Esophagus mucosa (tissue), 1 donor: ENCODE measurements at places on chromosomes 5 and 9.

DNA sequence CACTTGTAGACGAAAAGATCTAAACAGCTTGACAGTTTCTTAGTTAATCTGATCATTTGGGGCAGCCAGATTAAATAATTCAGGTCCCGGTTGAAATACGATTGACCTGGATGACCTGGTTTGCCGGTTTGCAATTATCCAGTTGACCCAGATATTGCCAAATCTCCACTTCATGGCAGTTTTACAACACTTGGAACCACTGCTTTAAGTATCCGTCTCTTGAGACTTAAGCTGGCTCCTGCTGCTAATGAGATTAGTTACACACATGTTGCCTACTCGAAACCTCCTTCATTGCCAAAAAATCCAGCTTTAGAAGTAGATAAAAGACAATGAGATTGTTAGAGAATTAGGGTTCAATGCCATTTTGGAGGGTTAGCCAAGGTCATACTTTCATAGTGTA is 136.2 kb upstream of the HAPLN1 start:
- no peak for ATAC-seq

- peak; percentile 69 for ATAC-seq
Observed at GRCh38 chr9:72154468-72155285, 5.4 kb downstream of the GDA start.

GRCh38 chr5:45437752-45438151 is 258.4 kb downstream of the HCN1 start:
- ATAC-seq: no peak

- ATAC-seq: no peak
Observed at GRCh38 chr9:114259798-114260523, 62.9 kb upstream of the ORM1 start.

DNA sequence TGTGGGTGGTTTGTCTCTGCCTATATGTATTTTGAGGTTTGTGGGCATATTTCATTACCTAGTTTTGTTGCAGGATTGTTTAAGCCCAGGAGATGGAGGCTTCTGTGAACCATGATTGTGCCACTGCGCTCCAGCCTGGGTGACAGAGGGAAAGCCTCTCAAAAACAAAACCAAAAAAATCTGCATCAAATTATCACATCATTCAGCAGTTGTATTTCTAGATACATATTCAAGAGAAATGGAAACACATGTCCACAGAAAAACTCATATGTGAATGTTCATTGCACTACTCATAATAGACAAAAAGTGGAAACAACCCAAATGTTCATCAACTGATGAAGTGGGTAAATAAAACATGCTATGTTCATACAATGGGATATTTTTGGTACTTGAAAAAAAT is 29.9 kb downstream of the HSPA4 start:
- ATAC-seq: no peak

DNA sequence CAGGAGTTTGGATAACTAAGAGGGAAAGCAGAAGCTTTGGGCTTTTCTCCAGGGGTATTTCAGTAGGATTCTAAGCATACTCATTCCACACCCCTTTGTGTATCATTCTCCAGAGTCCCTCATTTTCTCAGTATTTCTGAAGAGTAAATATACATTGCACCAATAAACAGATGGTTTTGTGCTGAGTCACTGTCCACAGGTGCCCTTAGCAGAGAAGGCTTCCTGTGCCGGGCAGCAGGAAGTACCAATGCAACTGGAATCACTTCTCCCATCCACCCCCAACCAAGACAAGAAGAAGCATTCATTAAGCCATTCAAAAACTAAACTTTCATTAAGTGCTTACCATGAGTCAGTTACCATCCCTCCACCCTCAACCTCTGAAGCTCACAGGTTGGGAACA is 3.6 kb upstream of the CCNJL start:
- ATAC-seq: no peak

GRCh38 chr5:150162142-150162513 is 4.5 kb upstream of the CDX1 start:
- ATAC-seq: no peak

DNA sequence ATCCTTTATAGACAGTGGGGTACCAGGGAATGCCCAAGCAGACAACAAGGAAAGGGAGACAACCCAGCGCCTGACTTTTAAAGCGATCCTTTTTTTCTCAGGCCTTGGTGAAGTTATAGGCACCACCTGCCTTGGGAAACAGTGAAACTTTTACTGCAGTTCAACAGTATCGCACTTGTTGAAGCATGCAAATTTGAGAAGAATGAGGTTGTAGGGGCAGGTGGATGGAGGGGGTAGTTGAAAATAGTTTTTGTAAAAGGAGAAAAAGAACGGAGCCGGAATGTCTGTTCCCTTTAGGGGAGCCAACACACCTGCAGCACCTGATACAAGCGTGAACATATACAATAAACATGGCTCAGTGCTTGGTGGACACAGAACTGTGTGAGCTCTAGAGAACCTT is 190.2 kb upstream of the NR3C1 start:
- ATAC-seq: no peak

GRCh38 chr5:115522832-115523403 is 21.7 kb downstream of the FEM1C start:
- ATAC-seq: no peak

GRCh38 chr5:151154931-151155774 is 2.4 kb downstream of the ANXA6 start:
- ATAC-seq: peak; percentile 24

GRCh38 chr9:87603854-87604490 is 106.3 kb downstream of the DAPK1 start:
- no peak for ATAC-seq
